Mesendoderm (in vitro differentiated cells): ENCODE measurements at places on chromosomes 6 and 20.

DNA sequence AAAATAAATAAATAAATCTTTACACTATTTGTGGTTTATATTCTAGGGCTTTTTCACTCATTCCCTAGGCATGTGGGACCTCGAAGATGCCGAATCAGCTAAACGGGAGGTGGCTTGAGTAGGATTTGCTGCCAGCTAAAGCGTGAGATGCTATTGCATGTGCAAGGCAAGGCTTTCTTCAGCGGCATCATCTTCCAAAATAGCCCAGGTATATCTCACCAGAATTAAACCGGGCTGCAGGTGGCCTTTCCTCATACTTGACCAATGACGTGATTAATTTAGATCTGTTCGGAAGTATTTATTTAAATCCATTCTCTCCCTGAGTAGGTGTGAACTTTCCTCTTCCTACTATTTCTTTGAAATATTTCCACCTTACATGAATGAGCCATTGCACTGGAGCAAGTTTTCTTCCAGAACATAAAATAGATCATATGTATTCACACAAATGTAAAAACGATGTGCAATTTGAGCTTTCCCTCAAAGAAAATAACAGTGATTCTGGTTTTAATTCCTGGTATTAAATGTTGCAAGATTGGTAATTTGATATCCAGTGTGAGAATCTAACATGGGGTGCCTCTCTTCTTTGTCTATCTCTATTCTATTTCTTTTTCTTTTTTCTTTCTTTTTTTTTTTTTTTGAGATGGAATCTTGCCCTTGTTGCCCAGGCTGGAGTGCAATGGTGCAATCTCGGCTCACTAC lies 24.3 kb upstream of the ZNF217 start:
- peak; percentile 23 for DNase-seq

- peak; percentile 81 for DNase-seq
Measured at GRCh38 chr6:26215585-26216358, 128.5 kb downstream of the HFE start.

GRCh38 chr20:36792422-36792821 lies 18.9 kb upstream of the DSN1 start:
- peak; percentile 94 for DNase-seq

- DNase-seq, result no peak
Measured at GRCh38 chr6:143842461-143842901, 657 bp upstream of the LTV1 start.

GRCh38 chr6:119463081-119463626 lies 113.6 kb upstream of the MAN1A1 start:
- DNase-seq, result no peak

DNA sequence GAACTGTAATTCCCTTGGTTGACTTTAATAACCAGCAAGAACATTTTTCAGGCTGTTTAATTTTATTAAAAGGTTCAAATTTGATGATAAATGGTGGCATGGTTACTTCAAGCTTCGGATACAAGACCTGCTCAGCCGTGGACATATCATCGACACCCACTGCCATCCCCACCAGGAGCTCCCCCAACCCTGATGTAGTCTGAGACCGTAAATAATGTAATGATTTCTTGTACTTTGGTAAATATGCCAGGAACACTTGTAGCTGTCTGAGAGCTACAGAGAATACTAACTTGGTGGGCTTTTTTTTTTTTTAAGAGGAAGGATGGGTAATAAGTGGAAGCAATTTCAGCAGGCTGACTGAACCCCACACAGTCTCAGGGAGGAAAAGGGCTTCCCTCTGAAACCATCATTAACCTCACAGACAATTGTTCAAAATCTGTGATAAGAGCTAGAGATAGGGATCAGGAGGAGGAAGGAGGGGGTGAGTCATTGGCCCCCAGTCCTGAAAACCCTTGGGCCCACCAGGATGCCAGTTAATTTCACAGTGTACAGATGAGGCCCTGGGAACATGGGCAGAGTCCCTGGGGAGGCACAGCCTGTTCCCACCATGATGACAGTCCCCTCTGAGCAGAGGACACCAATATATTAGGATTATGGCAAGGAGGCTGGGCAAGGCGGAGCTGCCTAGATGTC lies 56.0 kb downstream of the APCDD1L start:
- no peak for DNase-seq

DNA sequence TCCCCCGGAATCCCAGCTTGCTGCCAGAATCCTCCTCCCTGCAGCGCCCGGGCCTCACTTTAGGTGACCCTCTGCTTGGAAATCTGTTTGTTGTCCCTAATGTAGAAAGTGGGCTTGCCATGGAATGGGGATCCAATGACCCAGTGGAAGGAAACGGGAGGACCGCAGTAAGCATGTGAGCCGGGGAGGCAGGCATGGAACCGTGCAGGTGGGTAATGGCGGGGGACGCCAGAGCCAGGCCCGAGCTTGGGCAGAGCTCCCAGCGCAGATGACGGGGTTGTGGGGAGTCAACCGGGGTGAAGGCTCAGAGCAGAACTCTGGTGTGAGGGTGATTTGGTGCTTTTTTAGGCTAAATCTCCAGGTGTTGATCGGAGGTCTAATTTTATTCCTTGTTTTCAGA lies 188.3 kb downstream of the QKI start:
- DNase-seq, result no peak

DNA sequence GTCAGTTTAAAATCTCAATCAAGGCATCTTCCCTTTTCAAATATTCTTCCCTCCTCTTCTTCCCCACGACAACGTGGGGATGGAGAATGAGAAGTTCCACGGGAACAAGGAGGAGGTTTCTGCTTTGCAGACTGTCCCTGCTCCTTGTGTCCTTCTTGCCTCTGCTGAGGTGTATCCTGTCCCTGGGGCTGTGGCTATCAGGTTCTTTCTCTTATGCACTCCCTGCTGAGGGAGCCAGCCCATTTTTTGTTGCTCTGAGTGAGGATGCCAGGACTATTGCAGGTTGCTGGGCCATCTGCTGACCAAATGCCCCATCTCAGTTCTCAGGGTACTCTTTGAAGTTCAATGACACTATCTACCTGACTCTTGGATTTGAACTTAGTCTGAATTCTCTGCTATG lies 533.6 kb downstream of the RNF144B start:
- peak; percentile 7 for DNase-seq
